ENCODE measurements at places on chromosomes 11 and 22.

DNA sequence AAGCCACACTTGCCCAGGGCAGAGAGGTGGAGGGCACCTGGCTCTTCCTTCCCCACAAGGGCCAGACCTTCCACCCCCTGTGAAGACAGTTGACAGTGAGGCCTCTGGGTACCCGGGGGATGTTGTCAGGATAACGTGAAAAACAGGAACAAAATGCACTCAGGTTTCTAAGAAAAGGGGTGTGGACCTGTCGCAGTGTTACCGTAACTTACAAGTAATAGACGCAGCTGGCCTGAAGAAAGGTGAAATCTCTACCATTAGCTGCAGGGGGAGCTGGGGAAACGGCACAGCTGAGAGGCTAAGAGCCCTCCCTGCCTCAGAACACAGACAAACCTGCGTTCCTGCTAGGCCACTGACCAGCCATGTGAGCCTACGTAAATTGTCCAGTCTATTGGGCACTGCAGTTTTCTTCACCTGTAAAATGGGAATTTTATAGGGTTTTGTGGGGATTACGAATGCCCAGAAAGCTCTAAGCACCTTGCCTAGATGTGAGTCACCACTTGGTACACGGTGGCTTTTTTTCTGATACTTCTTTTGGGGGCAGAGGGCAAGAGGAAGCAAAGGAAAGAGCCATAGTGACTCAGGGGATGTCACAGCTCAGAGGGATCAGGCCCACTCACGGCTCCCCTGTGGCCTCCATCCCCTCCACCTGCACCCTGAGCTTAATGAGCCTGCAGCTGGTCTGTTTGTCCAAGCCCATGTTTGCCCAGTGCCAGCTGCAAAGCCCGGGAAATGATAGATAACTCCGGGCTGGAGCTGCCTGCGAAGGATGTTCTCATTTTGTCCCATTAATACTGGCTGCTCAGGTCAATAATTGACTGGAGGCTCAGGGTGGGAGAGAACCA, 18.4 kb upstream of the CABP7 start:
- no peak for DNase-seq

- peak; percentile 49 for DNase-seq
Observed at GRCh38 chr22:37639771-37640590, 512 bp downstream of the SH3BP1 start.

GRCh38 chr22:33866511-33866910, 53.8 kb downstream of the LARGE1 start:
- DNase-seq: no peak

GRCh38 chr22:19291218-19291579, 320 bp downstream of the CLTCL1 start:
- DNase-seq: peak; percentile 40

All from stimulated activated CD4-positive, alpha-beta T cell treated with anti-CD3 and anti-CD28 coated beads, Interleukin-2, amount 100 ng/mL, for 24 hours (primary cell).